ENCODE measurements at places on chromosomes 13 and 19. TPM values are rescaled to one million over a fixed set of nuclear protein-coding genes. Genes with fewer than 3 reads are reported as not detected.

DNA sequence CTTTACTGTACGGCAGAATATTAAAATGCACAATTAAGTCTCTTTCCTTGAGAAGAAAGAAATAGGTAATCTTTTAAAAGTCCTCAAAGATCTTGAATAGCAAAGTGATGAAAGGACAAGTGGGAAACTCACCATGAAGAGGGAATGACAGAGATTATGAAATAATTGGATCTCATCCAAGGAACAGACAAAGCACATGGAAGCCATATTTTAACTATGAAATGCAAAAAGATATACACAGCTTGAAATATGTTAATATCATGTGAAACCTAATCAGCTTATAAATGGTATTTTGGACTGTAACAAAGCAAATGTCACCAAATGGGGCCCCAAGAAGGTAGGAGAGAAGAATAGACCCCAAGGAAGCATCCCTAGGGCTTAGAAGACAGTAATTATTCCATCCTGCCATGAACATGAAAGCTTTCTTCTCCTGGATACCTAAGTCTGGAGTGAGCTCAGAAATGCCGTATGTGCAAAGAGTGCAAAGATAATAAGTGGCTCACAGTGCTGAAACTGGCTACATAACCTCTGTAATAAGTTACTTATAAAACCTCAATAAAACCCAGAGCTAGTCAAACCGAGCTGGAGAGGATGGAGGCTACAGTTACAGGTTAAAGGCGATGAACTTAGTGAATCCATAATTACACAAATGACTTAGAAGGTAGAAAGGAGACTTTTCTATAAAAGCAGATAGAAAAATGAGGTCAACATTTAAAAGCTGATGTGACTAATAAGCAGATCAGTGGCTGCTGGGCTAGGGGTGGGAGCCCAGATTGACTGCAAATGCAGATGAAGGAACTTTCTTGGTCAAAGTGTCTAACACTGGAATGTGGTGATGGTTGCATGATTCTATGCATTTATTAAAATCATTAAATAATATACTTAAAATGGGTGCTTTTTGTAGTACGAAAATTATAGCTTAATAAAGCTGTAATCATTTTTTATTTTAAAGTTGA is 34.4 kb downstream of the DCLK1 start:
- DNase-seq: no peak

The SUCLA2 gene
- 31.5 TPM for total RNA-seq

DNA sequence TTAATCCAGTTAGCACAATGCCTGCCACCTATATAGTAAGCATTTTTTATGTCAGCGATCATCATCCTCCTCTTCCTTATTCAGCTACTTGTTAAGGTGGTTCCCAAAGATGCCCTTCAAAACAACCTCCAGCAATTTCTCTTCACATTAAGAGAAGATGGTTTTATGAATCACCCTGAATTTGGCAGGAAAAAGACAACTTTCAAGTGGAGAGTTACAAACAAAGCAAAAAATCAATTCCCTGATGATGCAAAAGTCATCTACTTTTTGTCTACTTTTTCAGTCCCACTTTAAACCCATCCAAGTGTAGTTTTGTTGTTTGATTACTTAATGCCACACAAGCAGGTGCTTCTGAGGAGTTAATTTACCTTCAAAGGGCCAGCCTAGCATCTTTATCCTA is 139.1 kb upstream of the SERP2 start:
- DNase-seq: peak; percentile 37

DNA sequence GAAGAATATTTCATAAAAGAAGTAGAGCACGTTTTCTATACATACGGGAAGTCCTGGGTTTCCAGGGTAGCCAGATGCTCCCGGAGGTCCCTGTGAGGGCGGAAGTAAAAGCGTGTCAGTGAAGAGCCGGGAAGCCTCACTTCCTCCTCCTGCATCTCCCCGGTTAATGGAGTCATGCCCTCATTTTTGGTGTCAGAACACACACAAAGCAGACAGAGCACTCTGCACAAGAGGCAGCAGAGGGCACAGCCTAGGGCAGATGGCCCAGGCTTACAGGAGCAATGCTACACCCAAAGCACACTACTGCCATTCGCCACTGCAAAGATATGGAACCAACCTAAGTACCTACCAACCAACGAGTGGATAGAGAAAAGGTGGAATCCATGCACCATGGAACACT is 94.4 kb downstream of the COL4A1 start:
- DNase-seq: no peak

The MRPS31 gene
- 15.3 TPM for total RNA-seq

- DNase-seq: no peak
Observed at GRCh38 chr13:60327511-60327910, 69.5 kb upstream of the TDRD3 start.

The HSPH1 gene
- 58.3 TPM for total RNA-seq

GRCh38 chr13:95714142-95714832 is 37.3 kb downstream of the DNAJC3 start:
- DNase-seq: peak; percentile 89

DNA sequence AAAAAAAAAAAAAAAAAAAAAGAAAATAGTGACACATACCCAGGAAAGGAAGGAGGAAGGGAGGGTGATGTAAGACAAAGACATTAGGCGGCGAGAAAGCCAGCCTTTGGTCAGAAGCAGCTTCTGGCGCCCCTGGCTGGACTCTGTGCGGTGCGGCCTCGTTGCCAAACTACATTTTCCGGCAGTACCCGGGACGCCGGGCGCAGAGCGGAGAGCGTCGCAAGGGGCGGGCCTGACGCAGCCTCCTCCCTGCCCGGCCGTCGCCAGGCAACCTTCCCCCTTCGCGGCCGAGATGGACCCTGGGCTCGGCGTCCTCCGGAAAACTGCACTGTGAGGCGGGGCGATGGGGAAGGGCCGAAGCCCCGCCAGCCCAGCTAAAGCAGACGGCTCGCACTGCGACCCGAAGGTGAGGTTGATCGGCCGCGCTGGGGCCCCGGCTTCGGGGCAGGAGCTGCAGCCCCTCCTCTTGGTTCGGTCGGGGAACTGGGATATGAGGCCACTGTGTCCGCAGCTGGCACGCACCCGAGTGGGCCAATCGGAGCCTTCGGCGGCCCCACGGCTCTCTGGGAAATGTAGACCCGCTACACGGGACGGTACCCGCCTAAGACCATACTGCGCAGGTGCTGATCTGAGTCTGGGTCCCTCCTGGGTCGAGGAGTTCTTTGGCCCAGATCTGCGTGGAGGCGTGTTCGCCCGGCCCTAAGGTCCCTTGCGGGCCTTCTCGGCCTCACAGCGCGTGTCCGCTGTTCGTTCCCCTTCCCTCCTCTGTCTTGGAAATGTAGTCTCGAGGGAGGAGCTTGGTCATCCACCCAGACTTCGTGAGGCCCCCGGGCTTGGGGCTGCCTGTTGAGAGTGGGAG is 2.3 kb upstream of the MZF1 start:
- DNase-seq: peak; percentile 85

GRCh38 chr13:20475927-20476691 is 49.5 kb downstream of the CRYL1 start:
- DNase-seq: no peak

DNA sequence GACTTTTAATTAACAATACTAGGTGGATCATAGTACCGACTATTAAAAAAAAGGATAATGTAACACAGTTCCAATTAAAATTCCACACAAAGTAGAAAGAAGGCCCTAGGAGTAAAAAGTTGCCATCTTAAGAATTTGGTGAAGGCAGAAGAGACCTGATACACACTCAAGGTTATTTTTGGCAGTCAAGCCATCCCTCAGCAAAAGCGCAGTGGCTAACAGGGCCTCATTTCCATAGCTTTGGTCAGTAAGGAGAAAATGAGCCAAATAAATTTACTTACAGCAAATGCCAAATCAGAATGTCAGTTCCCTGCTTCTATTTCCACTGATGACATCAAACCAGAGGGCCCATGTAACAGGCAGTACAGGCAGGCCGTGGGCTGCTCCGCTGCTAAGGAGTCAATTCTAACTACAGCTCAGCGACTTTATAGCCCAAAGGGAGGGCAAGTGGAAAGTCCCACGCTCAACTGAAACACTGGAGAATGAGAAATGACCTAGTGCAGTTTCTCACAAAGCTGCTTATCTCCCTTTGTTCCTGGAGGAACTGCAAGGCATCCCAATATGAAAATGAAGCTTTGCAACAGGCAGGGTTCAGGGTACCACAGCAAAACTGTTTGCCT is 6.3 kb downstream of the ARGLU1 start:
- peak; percentile 53 for DNase-seq

DNA sequence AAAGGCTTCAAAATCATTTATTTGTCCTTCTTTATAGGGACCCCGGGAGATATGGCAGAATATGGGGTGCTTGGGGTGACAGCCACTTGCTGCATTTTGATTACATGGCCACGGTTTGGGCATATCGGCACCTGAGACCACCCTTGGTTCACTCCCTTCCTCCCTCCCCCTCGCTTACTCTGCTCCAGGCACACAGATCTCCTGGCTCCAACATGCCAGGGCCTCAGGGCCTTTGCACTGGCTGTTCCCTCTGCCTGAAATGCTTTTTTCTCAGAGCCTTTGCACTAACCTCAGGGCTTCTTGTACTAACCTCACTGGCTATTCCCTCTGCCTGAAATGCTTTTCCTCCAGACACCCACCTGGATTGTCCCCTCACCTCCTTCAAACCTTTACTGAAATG is 23.8 kb downstream of the VAV1 start:
- DNase-seq: no peak

The KIR2DL3 gene
- total RNA-seq: not detected

DNA sequence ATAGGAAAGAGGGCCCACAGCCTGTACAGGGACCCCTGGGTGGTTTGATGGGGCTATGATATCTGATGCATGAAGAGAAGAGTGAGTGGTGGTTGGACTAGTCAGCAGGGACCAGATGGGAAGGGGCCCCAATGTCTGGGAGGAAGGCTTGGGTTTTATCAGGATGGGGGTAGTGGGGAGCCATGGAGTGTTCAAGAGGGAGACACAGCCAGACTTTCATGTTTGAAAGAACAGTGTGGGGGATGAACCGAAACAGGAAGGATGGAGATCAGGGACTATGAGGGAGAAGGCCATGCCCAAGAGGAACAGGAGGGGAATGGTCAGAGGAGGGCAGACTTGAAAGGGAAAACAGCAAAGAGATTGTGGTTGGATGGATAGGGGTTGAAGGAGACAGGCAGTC is 63.1 kb downstream of the UNC13A start:
- DNase-seq: no peak

DNA sequence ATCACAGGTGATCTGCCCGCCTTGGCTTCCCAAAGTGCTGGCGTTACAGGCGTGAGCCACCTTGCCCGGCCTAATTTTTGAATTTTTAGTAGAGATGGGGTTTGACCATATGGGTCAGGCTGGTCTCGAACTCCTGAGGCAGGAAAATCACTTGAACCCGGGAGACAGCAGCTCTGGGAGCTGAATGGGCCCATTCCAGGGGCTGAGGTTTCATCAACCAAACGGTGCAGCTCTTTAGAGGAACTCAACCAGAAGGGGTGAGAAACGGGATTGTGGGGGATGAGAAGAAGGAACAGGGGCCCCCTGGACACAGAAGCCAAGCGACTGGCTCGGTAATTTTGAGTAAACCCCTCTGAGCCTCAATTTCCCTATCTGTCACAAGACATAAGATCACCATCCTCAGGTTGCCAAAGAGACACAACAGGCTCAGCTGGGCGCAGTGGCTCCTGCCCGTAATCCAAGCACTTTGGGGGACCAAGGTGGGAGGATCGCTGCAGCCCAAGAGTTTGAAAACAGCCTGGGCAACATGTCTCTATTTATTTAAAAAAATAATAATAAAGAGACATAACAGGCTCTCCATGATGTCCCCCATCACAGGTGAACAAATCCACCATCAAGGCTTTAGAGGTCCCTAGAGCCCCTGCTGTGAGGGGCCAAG is 562 bp downstream of the IQCN start:
- no peak for DNase-seq

DNA sequence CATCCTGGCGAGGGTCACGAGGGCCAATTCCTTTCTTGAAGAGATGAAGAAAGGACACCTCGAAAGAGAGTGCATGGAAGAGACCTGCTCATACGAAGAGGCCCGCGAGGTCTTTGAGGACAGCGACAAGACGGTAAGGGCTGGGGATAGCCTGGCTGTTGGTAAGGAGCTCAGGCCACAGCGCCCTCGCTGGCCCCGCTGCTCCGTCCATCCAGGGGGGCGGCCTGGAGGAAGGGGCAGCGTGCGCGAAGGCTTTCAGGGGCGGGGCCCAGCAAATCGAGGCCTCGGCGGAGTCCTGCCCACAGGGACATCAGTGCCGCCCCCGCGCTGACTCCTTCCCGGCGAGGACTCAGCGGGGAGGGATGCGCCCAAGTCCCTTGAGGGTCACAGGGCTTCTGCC is 6.9 kb downstream of the F10 start:
- no peak for DNase-seq

GRCh38 chr19:31418055-31418454 is 68.8 kb upstream of the TSHZ3 start:
- DNase-seq: no peak

DNA sequence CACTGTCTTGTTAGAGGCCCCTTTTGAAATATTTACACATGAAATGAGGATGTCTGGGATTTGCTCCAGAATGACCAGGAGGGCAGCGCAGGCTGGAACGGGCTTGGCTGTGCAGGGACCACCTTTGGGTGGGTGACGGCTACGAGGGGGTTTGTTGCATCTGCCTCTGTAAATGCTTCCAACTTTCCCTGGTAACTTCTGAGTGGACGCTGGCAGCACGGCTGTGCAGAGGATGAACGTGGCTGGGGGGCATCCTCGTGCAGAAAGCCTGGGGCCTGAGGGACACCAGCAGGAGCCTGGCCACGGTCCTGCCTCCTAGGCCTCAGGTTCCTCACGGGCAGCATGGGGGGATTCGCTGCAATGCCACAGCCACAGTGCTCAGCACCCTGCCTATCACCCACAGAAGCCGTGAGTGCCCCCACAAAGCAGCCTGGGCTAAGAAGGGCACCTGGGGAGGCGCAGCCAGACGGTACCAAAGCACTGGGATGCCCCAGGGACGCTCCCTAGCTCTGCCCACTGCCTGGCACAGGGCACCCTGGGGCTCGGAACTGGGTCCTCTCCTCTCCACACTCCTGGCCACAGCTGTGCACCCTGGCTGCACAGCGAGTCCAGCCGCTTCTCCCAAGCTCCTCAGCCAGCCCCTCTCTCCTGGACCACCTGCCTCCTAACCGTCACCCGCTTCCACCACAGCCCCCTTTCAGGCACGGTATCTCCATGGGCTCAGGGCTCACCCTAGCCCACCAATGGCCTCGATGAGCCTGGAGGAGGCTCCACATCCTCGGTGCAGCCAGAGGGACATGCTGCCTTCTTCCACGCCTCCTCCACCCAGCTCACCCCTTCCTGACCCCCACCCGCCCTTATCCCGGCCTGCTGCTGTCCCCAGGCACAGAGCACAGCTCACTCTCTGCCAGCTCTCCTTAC is 44.5 kb downstream of the MLLT1 start:
- DNase-seq: no peak

- DNase-seq: no peak
Observed at GRCh38 chr19:10450853-10451609, 30.7 kb downstream of the PDE4A start.

The FSTL3 gene
- 32.3 TPM for total RNA-seq

GRCh38 chr13:80939581-80939980 is 598.7 kb upstream of the SPRY2 start:
- no peak for DNase-seq

All from IMR-90 (cell line).